ENCODE measurements at places on chromosomes 5 and 9. TPM values are rescaled to one million over a fixed set of nuclear protein-coding genes. Genes with fewer than 3 reads are reported as not detected.

PHF24 gene
- 0.39 TPM for total RNA-seq

NR5A1 gene
- total RNA-seq: not detected

SLC34A3 gene
- not detected for total RNA-seq

ARID3C gene
- not detected for total RNA-seq

CKMT2 gene
- 18.9 TPM for total RNA-seq

PCDHB12 gene
- total RNA-seq: 3.3 TPM

IL3 gene
- not detected for total RNA-seq

CNTNAP3 gene
- total RNA-seq: 7.9 TPM

TPM2 gene
- 244 TPM for total RNA-seq

SLC9A3 gene
- 1.1 TPM for total RNA-seq

SKP2 gene
- total RNA-seq: 15.1 TPM

ENC1 gene
- total RNA-seq: 11.9 TPM

PCDHB15 gene
- total RNA-seq: 3.4 TPM

IFNA10 gene
- total RNA-seq: not detected

FAM151B gene
- 4.0 TPM for total RNA-seq

SPEF2 gene
- 2.3 TPM for total RNA-seq

GHR gene
- 145 TPM for total RNA-seq

PCDH12 gene
- total RNA-seq: 6.4 TPM

GPR150 gene
- total RNA-seq: 0.32 TPM

FAM221B gene
- total RNA-seq: not detected

CARD19 gene
- 38.9 TPM for total RNA-seq

ZBTB34 gene
- 9.4 TPM for total RNA-seq
